ENCODE measurements at places on chromosomes 6 and 20. TPM values are rescaled to one million over a fixed set of nuclear protein-coding genes. Genes with fewer than 3 reads are reported as not detected.

DNA sequence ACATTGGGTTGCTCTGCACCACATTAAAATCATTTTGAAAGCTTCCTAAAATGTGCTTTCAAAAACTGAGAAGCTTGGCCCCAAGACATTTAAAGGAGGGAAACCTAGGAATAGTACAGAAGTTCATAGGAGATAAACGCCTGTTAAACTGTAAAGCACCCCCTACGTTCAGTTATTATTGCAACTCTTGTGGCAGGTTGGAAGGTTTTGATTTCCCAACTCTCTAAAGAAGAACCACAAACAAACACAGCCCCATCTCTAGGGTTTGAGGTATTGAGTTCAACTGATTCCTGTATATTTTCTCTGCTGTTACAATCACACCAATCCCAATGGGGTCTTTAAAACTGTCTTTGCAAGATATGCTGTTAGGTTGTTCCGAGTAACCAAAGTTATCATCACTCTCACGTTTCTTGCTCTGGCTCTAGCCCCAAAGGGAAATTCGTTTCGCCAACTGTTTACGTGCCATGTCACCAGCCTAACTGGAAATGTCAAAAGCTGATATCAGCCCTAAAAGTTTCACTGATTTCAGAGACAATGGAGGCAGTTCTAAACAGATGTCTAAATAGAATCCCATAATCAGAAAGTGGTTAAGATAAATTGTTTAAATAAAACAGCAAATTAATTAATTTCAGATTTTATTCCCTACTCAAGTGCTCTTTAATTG lies 12.1 kb downstream of the TFAP2A start:
- H3K36me3 ChIP-seq, result no peaks in the 10 kb centered on the region
- DNase-seq, result no peak
- H3K27me3 ChIP-seq, result peaks cover 17% of the 10 kb centered on the region
- H3K4me1 ChIP-seq, result peaks cover 17% of the 10 kb centered on the region

GRCh38 chr20:31934491-31934890 lies 17.4 kb downstream of the PDRG1 start:
- H3K36me3 ChIP-seq, result no peaks in the 10 kb centered on the region
- H3K27me3 ChIP-seq, result no peaks in the 10 kb centered on the region
- DNase-seq, result no peak
- H3K4me3 ChIP-seq, result no peak overlapping the region
- no peak overlapping the region for H3K27ac ChIP-seq
- no peaks in the 10 kb centered on the region for H3K4me1 ChIP-seq

GRCh38 chr6:140713495-140713894 lies 1339.0 kb upstream of the CITED2 start:
- no peak overlapping the region for H3K27ac ChIP-seq
- no peak for DNase-seq
- no peaks in the 10 kb centered on the region for H3K27me3 ChIP-seq
- no peaks in the 10 kb centered on the region for H3K36me3 ChIP-seq

GRCh38 chr6:168616816-168617765 lies 176.1 kb downstream of the SMOC2 start:
- H3K4me1 ChIP-seq, result peaks cover 5% of the 10 kb centered on the region
- no peak for DNase-seq
- H3K27me3 ChIP-seq, result no peaks in the 10 kb centered on the region
- H3K36me3 ChIP-seq, result no peaks in the 10 kb centered on the region
- H3K27ac ChIP-seq, result no peak overlapping the region

DNA sequence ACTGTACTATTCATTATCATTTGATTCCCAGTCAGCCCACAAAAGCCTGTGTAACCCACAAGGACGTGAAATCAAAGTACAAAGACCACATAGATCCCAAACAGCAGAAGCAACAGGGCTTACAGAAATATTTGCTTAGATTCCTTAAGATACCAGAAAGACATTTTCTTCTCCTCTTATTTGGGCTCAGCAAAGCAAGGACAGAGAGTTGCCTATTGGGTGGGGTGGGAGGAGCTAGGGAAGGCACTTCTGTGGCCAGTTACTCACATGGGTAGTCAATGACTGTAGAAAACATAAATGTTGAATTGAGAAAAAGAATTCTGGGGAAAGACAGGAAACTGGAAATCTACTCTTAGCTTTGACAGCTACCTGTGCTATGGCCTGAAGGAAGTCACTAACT lies 19.8 kb downstream of the PDE7B start:
- no peaks in the 10 kb centered on the region for H3K36me3 ChIP-seq
- H3K4me3 ChIP-seq, result no peak overlapping the region
- H3K27me3 ChIP-seq, result no peaks in the 10 kb centered on the region
- H3K27ac ChIP-seq, result no peak overlapping the region
- H3K4me1 ChIP-seq, result no peaks in the 10 kb centered on the region

DNA sequence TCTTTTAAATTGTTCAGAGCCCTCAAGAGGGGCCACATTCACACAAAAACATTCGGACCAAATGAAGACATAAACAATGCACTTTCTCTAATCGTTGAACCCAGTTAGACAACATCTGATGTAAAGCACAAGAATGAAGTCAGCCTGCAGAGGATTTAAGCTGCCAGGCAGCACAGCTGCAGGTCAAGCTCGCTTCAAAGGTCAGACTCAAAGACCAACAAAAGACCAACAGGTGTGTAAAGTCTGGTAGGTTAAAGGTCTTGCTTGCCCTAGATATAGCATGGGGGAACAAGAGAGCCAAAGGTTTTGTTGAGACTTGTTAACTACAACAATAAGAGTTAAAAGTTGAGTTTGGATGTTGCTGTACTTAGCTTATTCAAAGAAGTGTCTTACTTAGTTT lies 26.7 kb upstream of the MYLIP start:
- H3K27me3 ChIP-seq, result no peaks in the 10 kb centered on the region
- no peak overlapping the region for H3K4me3 ChIP-seq
- no peaks in the 10 kb centered on the region for H3K36me3 ChIP-seq
- no peak overlapping the region for H3K27ac ChIP-seq

GRCh38 chr6:166325383-166326042 lies 16.8 kb downstream of the SFT2D1 start:
- H3K4me1 ChIP-seq, result no peaks in the 10 kb centered on the region
- no peaks in the 10 kb centered on the region for H3K27me3 ChIP-seq
- no peak overlapping the region for H3K27ac ChIP-seq

GRCh38 chr6:149834513-149835481 lies 29.4 kb downstream of the LRP11 start:
- peaks cover 3% of the 10 kb centered on the region for H3K4me1 ChIP-seq
- DNase-seq, result peak; percentile 78
- H3K4me3 ChIP-seq, result no peak overlapping the region
- no peak overlapping the region for H3K27ac ChIP-seq
- H3K27me3 ChIP-seq, result no peaks in the 10 kb centered on the region

DNA sequence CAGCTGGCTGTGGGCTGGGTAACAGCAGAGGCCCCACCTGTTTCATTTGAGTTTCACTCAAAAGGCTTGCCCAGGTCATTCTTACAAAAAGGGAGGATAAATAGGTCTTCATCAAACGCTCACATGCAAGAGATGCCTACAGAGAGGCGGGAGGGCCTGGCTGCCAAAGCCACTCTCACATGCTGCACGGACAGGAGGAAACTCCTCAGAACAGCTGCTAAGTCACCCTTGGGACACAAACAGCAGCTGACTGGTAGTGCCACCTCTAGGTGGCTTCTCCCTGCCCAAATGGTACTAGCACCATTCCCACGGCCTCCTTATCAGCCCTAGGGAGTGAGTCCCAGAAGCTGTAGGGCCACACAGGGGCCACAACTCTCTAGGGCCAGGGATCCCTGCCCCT lies 23.8 kb downstream of the SLC22A23 start:
- DNase-seq, result no peak
- H3K27me3 ChIP-seq, result no peaks in the 10 kb centered on the region
- H3K36me3 ChIP-seq, result no peaks in the 10 kb centered on the region
- no peak overlapping the region for H3K27ac ChIP-seq
- H3K4me3 ChIP-seq, result no peak overlapping the region
- H3K4me1 ChIP-seq, result no peaks in the 10 kb centered on the region

DNA sequence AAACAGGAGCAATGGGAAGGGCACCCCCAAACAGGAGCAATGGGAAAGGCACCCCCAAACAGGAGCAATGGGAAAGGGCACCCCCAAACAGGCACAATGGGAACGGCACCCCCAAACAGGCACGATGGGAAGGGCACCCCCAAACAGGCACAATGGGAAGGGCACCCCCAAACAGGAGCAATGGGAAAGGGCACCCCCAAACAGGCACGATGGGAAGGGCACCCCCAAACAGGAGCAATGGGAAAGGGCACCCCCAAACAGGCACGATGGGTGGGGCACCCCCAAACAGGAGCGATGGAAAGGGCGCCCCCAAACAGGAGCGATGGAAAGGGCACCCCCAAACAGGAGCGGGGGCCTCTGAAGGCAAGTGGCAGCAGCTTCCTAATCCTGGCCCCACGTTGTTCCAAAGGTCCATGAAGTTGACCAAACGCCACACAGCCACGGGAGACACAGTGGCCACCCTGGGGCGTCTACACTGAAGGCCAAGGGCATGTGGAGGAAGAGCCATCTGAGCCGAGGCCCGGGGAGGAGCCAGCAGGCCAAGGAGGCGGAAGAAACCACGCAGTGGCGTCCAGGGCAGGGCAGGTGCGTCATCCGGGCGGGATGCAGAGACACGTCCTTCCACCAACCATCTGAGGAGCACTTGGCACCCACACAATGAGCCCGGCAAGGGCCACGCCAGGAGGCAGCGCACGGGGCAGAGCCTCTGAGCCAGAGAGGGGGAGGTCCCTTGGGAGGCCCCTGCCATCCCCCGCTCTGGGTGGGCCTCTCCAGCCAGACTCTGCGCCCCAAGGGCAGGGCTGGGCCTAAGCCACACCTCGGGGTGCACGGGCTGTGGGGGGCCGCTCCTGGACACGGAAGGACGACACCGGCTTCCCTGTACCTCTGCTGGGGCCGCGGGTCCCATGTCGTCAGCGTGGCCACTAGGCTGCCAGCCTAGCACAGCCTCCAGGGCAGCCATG lies 21.5 kb upstream of the NTSR1 start:
- H3K4me1 ChIP-seq, result peaks cover 9% of the 10 kb centered on the region
- no peaks in the 10 kb centered on the region for H3K36me3 ChIP-seq
- H3K27ac ChIP-seq, result no peak overlapping the region
- no peak overlapping the region for H3K4me3 ChIP-seq
- no peaks in the 10 kb centered on the region for H3K27me3 ChIP-seq

GRCh38 chr6:4603856-4604369 lies 172.3 kb upstream of the CDYL start:
- no peaks in the 10 kb centered on the region for H3K27me3 ChIP-seq
- no peaks in the 10 kb centered on the region for H3K36me3 ChIP-seq
- H3K4me1 ChIP-seq, result no peaks in the 10 kb centered on the region
- no peak for DNase-seq

GRCh38 chr20:35831029-35831428 lies 59.2 kb downstream of the PHF20 start:
- H3K4me1 ChIP-seq, result peaks cover 10% of the 10 kb centered on the region
- H3K27ac ChIP-seq, result no peak overlapping the region
- no peak overlapping the region for H3K4me3 ChIP-seq
- no peaks in the 10 kb centered on the region for H3K27me3 ChIP-seq

GRCh38 chr6:27688014-27688586 lies 215.2 kb upstream of the ZNF184 start:
- H3K27me3 ChIP-seq, result no peaks in the 10 kb centered on the region
- peak overlapping the region; percentile 98 for H3K4me3 ChIP-seq
- H3K4me1 ChIP-seq, result peaks cover 16% of the 10 kb centered on the region
- H3K36me3 ChIP-seq, result no peaks in the 10 kb centered on the region
- DNase-seq, result peak; percentile 89

GRCh38 chr6:71523548-71523947 lies 234.9 kb downstream of the OGFRL1 start:
- no peaks in the 10 kb centered on the region for H3K27me3 ChIP-seq
- H3K36me3 ChIP-seq, result no peaks in the 10 kb centered on the region
- DNase-seq, result no peak
- H3K4me1 ChIP-seq, result no peaks in the 10 kb centered on the region
- H3K27ac ChIP-seq, result no peak overlapping the region
- no peak overlapping the region for H3K4me3 ChIP-seq

- no peak overlapping the region for H3K4me3 ChIP-seq
- DNase-seq, result no peak
- no peaks in the 10 kb centered on the region for H3K4me1 ChIP-seq
- no peaks in the 10 kb centered on the region for H3K27me3 ChIP-seq
Measured at GRCh38 chr6:136533487-136533886, 16.7 kb downstream of the MAP7 start.

GRCh38 chr6:29744131-29744530 lies 20.9 kb downstream of the HLA-F start:
- H3K27me3 ChIP-seq, result no peaks in the 10 kb centered on the region
- no peak overlapping the region for H3K27ac ChIP-seq
- no peaks in the 10 kb centered on the region for H3K36me3 ChIP-seq
- DNase-seq, result no peak
- peaks cover 10% of the 10 kb centered on the region for H3K4me1 ChIP-seq
- H3K4me3 ChIP-seq, result no peak overlapping the region

DNA sequence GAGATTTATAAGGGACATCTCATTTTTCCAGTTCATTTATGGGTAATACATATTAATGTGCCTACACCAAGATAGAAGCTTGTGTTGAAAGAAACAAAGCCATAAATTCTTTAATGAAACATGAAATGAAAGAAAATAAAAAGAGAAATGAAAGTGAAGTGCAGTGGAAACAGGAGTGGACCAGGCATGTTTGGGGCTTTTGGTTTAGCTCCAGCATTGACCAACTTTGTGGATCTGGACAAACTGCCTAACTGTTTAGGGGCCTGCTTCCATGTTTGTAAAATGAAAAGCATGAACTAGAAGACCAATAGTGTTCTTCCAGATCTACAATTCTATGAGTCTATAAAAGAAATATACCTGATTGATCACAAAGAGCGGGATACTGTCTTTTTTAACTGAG lies 124.9 kb downstream of the GJA10 start:
- no peak for DNase-seq
- no peak overlapping the region for H3K4me3 ChIP-seq
- H3K27ac ChIP-seq, result no peak overlapping the region
- H3K4me1 ChIP-seq, result no peaks in the 10 kb centered on the region
- H3K27me3 ChIP-seq, result no peaks in the 10 kb centered on the region
- no peaks in the 10 kb centered on the region for H3K36me3 ChIP-seq

GRCh38 chr6:142853244-142854180 lies 91.5 kb downstream of the HIVEP2 start:
- DNase-seq, result no peak
- H3K27me3 ChIP-seq, result no peaks in the 10 kb centered on the region
- no peak overlapping the region for H3K4me3 ChIP-seq
- no peaks in the 10 kb centered on the region for H3K36me3 ChIP-seq
- peak overlapping the region; percentile 81 for H3K27ac ChIP-seq

The HLA-DQB2 gene
- not detected for polyA plus RNA-seq

The SCRT2 gene
- polyA plus RNA-seq, result not detected

The MUC21 gene
- polyA plus RNA-seq, result not detected

The MAN1A1 gene
- 14.7 TPM for polyA plus RNA-seq

The GSTA1 gene
- not detected for polyA plus RNA-seq

The LGSN gene
- not detected for polyA plus RNA-seq
